Stimulated activated CD8-positive, alpha-beta memory T cell treated with anti-CD3 and anti-CD28 coated beads, Interleukin-4, amount 100 ng/mL, for 1 hour (primary cell): ENCODE measurements at places on chromosomes 13 and 19.

- DNase-seq, result no peak
Measured at GRCh38 chr19:34675250-34675649, 1.7 kb downstream of the SCGB2B2 start.

- peak; percentile 57 for DNase-seq
Measured at GRCh38 chr19:4831304-4831978, at the start of gene TICAM1. Gene TICAM1 (minus strand): TSS chr19:4831712. CDS start chr19:4818377, 13,335 bp downstream.

GRCh38 chr19:18205200-18205892 lies 1.5 kb upstream of the RAB3A start:
- DNase-seq, result no peak

DNA sequence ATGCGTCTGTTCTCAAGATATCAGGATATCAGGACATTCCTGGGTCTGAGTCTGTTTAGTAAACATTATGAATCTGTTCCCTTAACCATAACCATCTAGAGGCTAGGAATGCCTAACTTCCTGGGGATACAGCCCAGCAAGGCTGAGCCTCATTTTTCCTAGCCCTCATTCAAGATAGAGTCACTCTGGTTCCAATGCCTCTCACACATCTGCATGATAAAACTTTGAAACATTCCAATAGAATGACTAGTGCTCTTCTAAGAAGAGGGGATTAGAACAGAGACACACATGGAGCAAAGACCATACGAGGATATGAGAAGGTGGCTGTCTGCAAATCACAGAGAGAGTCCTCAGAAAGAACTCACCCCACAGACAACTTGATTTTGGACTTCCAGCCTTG lies 20.6 kb upstream of the CABP5 start:
- no peak for DNase-seq

DNA sequence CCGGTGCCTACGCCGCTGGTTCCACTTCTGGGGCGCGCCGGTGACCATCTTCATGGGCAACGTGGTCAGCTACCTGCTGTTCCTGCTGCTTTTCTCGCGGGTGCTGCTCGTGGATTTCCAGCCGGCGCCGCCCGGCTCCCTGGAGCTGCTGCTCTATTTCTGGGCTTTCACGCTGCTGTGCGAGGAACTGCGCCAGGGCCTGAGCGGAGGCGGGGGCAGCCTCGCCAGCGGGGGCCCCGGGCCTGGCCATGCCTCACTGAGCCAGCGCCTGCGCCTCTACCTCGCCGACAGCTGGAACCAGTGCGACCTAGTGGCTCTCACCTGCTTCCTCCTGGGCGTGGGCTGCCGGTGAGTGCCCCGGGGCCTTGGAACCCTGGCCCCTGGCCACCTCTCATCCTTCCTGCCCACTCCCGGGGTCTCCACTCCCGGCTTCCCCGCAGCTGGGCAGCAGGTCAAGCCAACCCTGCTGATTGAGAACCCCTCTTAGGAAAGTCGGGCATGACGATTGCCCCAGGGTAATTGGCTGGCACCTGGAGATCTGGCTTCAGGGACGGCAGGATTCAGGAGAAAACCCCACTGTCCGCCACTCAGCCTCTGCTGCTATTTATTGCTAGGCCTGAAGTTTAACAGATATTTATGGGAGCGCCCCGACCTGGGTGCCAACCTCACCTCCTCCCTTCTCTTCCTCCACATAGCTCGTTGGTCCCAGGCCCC lies 39.1 kb downstream of the TRPM4 start:
- DNase-seq, result no peak

DNA sequence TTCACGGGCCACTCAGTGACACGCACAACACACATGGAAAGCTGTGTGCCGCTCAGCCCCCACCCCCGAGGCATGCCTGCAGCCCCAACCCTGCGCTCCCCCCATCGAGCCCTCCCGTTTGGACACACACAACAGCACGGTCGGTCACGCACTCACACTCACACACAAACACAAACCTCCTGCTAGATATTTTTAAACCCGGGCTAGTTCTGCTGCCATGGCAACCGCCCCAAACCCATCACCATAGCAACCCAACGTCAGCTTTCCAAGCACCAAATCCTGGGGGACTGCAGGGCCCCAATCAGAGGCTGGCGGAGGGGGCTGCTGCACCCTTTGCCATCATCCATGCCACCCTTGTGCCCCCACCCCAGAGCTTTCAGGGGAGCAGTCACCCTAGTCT lies 2.5 kb upstream of the NOVA2 start:
- no peak for DNase-seq

- DNase-seq, result no peak
Measured at GRCh38 chr13:21344662-21345176, 114.4 kb downstream of the ZDHHC20 start.

GRCh38 chr19:48818234-48818820 lies 7.5 kb upstream of the BCAT2 start:
- no peak for DNase-seq

DNA sequence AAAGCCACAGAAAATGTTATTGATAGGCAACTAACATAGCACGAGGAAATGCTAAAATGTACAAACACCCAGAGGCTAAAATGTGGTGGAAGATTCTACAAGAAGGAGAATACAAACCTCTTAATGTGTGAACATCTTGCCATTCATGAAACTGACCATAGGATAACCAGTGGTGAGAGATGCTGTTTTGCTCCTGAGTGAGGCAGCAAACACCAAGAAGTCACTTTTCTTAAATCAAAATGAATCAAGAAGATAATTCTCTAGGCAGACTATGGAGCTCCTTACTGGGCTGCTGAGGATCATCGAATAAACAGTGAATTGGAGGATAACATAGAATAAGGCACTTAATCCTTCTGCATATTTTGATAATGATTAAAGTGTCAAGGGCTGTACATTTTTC lies 375.4 kb upstream of the SLITRK6 start:
- no peak for DNase-seq
